ENCODE measurements at places on chromosomes 11 and 22. TPM values are rescaled to one million over a fixed set of nuclear protein-coding genes. Genes with fewer than 3 reads are reported as not detected.

GRCh38 chr11:14082338-14082737 lies 119.8 kb downstream of the SPON1 start:
- DNase-seq = no peak

DNA sequence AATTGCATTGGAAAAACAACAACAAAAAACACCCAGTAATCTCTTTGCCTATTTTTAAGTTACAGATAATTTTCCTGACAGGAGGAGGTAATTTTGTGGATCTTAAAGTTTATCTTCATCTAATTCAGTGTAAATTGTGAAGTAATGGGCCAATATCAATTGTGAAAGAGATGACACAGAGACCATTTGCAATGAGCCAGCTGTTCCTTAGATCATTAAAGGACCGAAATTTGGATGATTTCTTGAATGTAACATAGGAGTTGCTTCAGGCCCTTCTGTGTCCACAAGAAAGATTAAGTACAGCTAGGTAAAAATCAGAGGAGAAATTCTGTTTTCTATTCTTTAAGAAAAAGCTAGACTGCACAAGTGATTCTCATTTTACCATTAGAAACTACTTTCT lies 718.5 kb upstream of the ANO3 start:
- no peak for DNase-seq

GRCh38 chr11:126440276-126440675 lies 84.8 kb downstream of the ST3GAL4 start:
- no peak for DNase-seq

GRCh38 chr11:17388609-17389210 lies at the start of gene KCNJ11:
TSS of gene KCNJ11 (minus strand) at chr11:17388659. CDS start at chr11:17388091, 568 bp downstream.
- no peak for DNase-seq

DNA sequence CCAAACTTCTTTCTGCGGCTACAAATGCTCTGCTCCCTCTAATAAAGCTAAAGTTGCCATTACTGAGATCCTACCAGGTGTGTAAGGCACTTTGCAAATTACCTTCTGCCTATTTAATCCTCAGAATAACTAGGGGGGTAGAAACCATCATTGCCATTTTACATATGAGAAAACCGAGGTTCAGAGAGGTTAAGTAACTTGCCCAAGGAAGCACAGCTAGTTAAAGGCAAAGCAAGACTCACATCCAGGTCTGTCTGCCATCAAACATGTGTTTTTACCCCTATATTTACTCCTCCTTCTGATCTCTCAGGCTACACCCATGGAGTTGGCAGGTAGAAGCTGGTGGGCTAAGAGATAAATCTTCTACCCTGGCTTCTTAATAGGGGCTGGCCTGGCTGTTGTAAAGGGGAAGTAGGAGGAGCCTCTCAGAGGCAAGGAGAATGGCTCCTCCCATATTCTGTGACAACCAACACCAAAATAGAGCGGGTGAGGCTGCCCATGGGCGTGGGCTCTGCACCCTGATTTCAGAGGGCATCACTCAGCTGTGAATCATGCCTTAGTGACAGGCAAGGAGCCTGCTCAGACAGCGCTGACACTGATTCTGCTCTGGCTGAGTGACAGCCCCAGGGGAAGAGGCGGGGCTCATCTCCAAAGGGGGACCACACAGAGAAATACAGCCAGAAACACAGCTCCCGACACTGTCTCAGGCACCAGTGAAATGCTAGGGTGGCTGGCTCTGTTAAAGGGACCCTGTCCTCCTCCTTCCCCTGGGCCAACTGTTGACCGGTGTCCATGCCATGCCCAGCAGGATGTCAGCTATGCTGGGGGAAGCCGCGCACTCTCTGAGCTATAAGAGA lies 106.8 kb downstream of the ABTB2 start:
- no peak for DNase-seq

MYOD1 gene
- polyA plus RNA-seq = not detected

All from left renal cortex interstitium (tissue), 4 donors.